H1 (cell line): ENCODE measurements at places on chromosomes 1 and 21.
A peak's percentile ranks its signal among the peaks of the same experiment; 100 is the strongest.

DNA sequence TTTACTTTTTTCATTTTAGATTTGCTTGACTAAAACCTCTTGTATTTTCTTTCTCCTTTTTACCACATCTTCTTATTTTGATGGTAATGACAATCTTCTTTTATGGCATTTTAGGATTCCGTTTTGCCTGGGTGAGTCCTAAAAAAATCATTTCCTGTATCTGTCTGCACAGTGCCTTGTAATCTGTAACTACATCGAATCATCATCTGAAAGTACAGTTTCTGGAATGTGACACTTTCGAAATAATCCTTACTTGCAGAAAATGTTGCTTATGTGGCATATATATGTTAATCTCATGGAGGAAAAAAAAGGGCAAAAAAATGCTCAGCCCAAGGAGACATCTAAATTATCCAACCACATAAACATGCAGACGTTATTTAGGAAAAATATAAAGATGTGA, 29.0 kb downstream of the GREM2 start:
- DNase-seq: no peak

GRCh38 chr1:14937288-14937949, 216.1 kb upstream of the TMEM51 start:
- DNase-seq: no peak

- DNase-seq: no peak
Measured at GRCh38 chr1:27166351-27166802, 11.5 kb upstream of the SLC9A1 start.

GRCh38 chr1:98256700-98257099, 335.9 kb upstream of the DPYD start:
- no peak for DNase-seq

DNA sequence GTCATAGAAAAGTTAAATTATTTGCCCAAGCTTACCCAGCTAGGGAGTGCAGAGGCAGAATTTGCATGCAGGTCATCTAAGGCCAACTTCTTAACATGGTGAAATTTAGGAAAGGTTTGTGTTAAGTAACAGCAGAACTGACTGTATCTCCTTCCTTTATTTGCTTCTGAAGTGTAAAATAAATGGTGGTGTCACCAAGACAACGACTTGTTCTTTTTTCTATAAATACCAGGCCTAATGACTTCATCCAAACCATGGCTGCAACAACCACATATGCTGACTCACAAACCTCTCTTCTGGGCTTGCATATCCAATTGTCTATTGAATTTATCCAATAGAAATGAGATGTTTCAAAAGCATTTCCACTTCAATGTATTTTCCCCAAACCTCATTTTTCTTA, 19.1 kb downstream of the COL24A1 start:
- no peak for DNase-seq

- no peak for DNase-seq
Measured at GRCh38 chr1:85417017-85417416, 47.9 kb downstream of the DDAH1 start.

DNA sequence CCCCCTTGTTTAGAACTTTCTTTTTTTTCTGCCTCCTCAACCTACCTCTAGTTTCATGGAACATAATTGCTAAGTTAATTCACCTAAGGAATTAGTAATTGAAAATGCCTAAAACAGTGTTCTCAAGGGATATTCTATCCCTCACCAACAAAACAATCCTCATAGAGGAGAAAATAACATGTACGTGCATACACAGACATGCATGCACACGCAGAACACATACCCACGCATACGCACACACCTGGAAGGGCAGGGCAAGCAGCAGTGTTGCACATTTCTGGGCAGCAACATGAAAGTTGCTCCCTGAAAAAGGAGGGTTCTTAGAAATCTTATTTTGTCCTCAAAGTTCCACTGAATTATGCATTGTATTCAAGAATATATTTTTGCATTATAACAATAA, 76.6 kb downstream of the HHAT start:
- DNase-seq: no peak

DNA sequence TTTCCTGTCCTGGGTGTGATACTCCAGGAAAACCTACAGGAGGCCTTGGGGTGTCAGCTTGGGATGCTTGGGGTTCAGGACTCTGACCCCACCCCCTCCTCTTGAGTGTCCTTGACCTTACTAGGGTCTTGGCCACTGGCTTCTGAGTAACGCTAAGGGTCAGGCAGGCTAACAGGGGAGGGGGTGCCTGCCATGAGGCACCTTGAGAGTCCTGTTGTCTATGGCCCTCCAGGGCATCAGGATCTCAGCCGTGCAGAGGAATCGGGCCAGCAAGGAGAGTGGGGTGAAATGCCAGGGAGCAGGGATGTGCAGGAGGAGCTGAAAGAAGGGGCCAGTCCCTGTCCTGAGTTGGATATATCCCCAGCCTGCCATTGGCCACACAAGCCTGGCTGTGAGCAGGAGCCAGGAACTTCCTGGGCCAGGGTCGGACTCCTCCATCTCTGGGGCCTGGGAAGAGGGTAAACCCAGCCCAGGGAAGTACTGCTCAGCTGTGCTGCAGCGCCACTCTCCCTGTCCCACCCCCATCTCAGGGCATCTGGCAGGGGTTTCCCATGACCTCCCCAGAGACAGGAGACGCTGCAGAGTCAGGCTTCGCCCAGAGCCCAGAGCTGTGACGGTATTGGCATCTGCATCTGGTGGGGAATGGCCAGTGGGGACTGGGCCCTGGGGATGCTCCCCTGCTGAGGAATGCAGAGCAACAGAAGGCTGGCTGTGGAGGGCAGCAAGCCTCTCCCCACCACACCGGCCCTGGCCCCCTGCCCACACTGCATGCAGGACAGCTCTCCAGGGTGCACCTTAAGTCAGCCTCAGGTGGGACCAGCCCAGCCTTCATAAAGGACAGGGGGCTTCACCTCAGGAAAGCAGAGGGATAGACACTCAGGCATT, 6.3 kb downstream of the KIF21B start:
- no peak for DNase-seq

DNA sequence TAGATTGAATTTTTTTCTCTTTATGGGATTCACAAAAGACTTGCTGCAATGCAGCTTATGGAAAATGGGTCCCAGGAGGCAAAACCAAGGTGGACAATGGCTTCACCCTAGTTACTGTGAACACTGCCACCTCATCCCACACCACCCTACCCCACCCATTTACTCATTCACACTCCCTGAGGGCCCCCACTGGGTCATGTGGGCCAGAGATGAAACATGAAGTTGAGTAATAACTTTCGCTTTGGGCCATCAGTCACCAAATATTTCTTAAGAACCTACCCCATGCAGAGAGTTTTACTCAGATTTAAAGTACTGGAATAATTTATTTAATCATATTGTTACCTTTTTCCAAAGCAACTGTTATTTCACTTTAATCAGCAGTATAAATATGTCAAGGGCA, 191.8 kb downstream of the TPR start:
- no peak for DNase-seq

GRCh38 chr1:21550097-21550496, 40.9 kb downstream of the ALPL start:
- no peak for DNase-seq

GRCh38 chr1:59154401-59154800, 142.5 kb upstream of the FGGY start:
- no peak for DNase-seq

DNA sequence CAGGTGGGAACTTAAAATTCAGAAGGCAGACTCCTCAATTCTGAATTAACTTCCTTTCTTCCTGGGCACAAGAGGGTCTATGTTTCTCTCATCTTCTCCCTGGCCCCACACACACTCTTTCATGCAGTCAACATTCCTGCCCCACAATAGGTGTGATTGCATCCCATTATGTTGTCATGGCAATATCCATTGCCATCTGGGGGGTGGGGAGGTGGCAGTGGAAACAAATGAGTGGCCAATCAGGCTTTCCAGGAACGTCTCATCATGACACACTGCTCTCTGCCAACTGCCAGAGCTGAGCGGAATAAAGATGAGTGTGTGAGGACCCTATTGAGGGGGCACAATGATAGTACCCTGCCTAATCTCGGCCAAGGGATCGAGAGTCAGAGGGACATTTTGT, 80.4 kb downstream of the KCND3 start:
- no peak for DNase-seq

DNA sequence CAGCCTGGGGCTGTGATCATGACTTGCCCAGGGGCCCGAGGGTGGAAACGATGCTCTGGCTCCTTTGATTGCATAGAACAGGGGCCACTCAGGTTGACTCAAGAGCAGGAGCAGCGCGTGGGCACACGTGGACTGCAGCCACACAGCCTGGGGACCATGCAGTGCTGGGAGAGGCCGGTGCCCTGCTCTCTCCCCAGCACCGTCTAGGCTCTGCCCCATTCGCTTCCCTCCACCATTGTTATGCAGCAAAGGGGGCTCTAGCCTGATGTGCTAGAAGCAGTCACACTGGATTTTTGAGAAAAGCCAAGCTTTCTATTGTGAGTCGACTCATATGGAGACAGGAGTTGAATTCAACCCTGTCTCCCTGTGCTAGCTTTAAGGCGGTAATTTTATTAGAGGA, 8.7 kb downstream of the PINK1 start:
- no peak for DNase-seq

DNA sequence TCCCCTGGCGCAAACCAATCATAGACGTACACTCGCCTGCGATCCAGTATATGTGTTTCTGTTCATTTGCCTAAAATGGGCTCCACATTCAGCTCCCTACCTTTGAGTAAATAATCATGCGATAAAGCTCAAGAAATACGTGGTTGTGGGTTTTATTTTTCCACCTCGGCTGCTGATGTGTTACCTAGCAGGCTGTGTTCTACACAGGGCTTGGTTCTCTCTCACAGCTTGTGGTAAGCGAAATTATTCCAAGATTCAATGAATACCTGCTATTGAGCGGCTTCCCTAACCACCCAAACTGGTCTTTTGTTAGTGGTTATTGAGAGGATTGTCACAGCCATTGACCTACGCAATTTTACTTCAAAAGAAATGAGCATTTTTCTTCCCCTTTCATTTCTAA, 180.2 kb downstream of the PBX1 start:
- DNase-seq: no peak

DNA sequence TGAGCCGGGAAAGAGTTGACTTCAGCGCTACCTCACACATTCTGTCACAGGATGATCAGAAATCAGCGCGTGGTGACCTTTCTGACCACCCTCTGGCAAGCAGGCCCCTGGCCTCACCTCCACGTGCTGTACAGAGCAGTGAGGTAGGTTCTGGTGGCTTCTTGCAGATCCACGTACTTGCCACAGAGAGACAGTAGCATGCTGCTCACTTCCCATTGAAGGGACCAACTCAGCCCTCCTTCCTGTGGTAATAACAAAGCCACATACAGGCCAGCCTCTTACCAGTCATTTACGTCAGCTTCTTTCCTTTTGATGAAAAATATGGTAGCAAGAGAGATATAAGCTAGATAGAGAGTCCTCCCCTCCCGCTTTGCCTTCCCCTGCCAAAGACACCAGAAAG, 200.7 kb downstream of the CHRM3 start:
- DNase-seq: no peak

DNA sequence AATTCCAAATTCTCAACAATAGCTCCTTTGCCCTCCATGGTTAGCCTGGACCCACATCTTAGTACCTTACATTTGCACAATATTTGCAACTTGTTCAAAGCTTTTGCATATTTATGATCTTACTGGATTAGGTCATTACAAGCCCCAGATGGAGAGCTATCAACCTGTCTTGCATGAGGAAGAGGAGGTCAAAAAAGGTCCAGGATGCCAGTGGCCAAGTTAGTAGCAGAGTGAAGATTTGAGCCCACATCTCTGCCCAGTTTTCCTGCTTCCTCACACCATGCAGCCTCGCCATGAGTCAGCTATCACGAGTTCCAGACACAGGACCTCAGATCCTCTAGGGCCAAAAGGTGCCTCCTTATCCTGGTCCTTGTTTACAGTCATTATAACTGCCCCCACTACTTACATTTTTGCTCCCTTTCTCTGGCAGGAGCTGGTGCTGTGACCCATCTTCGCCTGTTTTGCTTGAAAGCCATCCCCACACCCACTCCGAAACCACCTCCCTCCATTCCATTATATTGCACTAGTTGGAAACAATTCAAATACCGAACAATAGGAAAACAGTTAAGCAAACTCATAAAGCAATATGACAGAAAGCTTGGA, 5.0 kb upstream of the AHCYL1 start:
- no peak for DNase-seq

GRCh38 chr1:26999440-26999987, 6.0 kb downstream of the TRNP1 start:
- DNase-seq: peak; percentile 79

GRCh38 chr1:200337410-200337809, 72.4 kb downstream of the ZNF281 start:
- DNase-seq: no peak

GRCh38 chr1:207221934-207222351, 99.5 kb upstream of the CD55 start:
- DNase-seq: no peak

- no peak for DNase-seq
Measured at GRCh38 chr21:46316708-46317324, 6.9 kb downstream of the C21orf58 start.

DNA sequence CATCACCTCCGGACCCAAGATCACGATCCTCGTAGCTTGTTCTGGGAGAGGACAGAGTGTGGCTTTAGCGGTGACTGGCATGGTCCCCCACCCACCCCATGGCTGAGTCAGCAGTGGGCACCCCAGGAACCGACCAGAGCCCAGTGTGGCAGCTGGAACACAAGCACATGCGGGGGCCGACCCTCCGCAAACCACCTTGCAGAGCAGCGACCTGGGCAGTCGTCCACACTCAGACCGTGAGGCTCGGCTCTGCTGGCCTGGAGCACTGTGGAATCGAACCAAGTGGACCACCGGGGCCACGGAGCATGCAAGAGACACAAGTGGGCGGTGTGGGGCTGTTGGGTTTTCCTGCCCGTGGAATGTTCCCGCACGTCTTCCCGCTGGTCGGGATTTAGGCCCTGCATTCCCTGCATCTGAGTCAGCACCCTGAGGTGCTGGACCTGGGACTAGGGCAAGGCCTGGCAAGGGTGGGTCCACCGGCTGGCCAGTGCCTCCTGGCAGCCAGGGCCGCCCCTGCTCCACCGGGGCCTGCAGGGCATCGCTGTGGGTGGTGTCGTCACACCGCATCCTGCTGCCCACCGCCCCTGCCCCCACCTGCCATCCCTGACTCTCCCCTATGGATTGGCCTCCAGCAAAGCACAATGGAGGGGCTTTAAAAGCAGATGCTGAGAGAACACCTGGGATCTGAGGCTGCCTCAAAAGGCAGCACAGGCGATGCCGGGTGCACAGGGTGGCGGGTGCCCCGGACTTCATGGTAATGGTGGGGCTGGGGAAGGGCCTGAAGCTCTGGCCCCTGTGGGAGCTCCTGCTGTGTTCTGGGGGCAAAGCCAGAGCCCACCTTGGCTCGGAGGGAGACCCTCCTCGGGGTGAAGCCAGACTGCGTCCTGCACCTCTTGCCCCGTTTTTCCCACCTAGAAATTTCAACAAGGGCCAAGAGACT, 18.5 kb downstream of the MORN1 start:
- DNase-seq: no peak

- DNase-seq: no peak
Measured at GRCh38 chr1:66403007-66403731, 130.8 kb upstream of the SGIP1 start.

GRCh38 chr21:37356706-37357105, 9.9 kb upstream of the DYRK1A start:
- DNase-seq: no peak

DNA sequence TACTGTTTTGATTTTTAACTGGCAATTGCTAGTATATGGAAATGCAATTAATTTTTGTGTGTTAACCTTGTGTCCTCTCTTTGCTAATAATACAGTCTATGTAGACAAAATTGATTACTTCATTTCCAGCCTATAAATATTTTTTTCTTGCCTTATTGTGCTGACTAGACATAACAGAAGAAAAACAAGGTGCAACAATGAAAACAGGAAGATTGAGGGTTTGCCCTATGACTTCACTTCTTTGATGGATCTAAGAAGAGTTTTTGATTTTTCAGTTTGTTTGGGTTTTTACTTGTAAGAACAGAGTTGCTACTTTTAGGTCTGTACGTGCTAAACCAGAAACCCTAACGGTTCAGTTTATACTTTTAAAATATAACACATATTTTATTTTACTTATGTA, 8.5 kb upstream of the CNIH4 start:
- DNase-seq: no peak
